ENCODE measurements at places on chromosomes 13 and 19.

DNA sequence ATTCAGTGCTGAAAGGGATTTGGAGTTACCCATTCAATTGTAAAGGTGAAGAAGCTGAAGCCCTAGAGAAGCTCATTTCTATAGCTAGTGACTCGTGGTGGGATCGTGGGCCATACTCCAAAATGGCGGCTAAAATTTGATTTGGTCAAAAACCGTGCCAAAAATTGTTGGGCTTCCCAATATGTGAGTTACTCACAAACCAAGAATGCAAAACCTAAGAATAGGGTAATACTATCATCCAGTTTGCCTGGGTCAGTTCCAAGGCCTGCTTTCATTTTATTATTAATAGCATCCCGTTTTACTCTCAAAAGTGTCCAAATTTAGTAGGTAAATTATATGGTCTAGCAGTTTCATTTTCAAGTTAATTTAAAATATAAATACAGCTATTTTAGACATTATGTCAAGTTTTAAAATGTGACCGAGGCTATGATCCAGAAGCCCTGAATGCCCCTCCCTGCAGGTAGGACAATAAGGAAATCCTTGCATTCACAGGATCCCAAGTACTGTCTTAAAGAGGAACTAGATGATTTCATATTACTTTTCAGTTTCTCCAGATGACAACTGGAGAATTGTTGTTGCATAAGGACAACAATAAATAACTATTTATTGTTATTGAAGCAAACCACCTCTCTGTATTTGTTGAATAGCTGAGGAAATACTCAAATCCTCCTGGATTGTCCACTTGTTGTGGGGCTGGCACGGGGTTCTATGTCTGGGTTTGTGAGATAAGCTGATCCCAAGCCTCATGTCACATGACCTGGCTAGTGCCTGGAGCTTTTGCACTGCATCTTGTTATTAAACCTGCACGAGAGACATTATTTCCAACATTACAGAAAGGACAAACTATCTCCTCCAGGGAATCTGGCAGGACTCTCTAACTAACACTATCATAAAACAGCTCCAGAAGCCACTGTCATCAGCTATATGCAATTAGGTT is 11.6 kb upstream of the RAP2A start:
- DNase-seq, result no peak

DNA sequence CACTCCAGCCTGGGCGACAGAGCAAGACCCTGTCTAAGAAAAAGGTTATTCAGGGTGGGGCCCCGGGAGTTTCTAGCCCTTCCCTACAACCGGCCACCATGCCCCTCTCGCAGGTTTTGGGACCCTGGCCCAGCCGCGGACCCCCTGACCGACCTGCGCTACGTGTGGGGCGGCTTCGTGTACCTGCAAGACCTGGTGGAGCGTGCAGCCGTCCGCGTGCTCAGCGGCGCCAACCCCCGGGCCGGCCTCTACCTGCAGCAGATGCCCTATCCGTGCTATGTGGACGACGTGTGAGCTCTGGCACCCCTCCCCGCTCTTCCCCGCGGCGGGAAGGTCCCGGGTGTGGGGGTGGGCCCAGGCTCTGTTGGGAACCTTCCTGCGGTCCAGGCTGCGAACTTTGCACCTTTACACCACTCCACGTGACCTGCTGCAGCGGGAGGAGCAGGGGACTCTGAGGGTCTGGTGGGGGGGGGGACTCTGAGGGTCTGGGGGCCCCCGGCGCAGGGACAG is 6.3 kb downstream of the ABCA7 start:
- no peak for DNase-seq

DNA sequence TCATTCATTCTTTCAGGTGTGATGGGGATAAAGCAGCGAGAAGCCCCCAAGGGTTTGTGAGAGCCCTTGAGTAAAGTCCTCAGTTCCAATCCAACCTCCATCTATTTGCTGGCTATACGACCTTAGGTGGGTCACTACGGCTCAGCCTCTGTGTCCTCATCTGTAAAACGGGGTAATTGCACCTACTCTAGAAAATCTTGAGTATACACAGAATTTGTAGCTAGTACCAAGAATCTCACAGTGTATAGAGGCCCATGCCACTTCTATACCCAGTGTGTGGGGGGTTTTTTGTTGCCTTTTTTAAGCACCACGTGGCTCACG is 406 bp upstream of the DNMT1 start:
- no peak for DNase-seq

DNA sequence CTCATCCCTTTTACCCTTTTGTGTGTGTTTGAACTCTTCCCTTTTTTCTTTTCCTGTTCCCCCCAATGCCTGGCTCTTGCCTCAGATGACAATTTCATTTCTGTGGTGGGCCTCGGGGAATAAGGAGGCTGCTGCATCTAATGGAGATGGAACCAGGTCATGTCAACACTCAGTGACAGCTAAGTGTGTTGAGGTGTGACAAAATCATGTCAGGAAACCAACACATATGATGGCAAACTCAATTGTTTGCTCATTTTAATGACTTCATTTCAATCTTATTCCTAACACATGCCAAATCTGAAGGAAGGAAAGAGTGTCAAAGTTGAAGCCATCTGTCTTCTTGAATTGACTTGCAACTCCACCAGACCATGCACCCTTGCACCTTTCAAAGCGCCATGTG is 36.7 kb downstream of the TNFSF11 start:
- DNase-seq, result no peak

Measured in stomach (tissue), 19 donors.